ENCODE measurements at places on chromosomes 1 and 21.
A peak's percentile ranks its signal among the peaks of the same experiment; 100 is the strongest.

DNA sequence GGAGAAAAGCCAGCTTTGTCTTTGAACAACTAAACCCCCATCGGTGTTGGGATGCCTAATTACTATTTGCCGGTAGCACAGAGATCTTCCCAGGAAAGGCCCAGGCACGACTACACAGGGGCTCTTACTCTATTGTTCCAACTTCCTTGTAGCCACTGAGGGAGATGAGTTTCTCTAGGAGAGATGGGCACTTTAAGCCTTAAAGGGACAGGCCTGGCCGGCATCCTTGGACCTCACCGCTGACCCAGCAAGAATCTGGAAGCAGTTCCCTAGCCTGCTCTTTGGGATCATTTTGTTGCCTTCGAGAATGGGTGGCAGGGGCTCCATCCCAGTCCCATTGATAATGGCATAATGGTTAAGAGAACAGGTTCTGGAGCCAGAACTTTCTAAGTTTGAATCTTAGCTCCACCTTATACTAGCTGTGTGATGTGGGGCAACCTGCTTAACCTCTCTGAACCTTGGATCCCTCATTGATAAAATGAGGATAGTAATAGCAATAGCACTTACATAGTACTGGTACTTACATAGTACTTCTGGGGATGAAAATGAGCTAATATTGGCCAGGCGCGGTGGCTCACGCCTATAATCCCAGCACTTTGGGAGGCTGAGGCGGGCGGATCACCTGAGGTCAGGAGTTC, 239.1 kb upstream of the TMEM51 start:
- no peak for DNase-seq

GRCh38 chr1:205532026-205532898, 27.8 kb downstream of the CDK18 start:
- DNase-seq: no peak

DNA sequence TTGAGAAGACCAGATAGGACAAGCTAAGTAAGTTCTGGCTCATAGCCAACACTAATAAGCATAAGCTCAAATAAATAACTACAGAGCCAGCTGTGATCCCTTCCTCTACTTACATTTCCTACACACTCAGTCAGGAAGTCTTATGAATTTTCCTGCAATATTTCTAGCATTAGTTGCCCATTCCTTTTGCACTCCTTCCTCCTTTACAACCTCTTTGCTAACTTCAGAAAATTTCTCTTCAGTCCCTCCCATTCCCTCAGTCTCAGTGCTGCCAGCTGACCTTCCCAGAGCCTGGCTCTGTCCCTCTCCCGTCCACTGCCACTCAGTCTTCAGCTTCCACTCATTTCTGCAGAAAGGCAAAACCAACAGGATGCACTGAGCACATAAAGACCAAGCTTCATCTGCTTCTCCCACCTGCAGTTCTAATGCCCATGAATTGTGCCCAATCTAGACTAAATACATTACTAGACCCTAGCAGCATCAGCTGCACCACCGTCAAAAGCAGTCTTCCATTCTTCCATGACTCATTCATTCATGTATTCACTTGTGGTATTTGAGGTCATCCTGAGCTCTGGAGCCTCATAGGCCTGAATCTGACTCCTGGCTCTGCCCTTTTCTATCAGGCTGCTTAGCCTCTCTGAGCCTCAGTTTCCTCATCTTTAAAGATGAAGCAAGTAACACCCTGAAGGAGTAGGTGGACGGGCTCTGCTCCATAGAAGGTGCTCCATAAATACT, 54.6 kb upstream of the SIPA1L2 start:
- no peak for DNase-seq

- no peak for DNase-seq
These were observed 33.8 kb downstream of the NECAP2 start for GRCh38 chr1:16474166-16474800.

GRCh38 chr1:193312432-193312831, 126.0 kb upstream of the B3GALT2 start:
- DNase-seq: no peak

DNA sequence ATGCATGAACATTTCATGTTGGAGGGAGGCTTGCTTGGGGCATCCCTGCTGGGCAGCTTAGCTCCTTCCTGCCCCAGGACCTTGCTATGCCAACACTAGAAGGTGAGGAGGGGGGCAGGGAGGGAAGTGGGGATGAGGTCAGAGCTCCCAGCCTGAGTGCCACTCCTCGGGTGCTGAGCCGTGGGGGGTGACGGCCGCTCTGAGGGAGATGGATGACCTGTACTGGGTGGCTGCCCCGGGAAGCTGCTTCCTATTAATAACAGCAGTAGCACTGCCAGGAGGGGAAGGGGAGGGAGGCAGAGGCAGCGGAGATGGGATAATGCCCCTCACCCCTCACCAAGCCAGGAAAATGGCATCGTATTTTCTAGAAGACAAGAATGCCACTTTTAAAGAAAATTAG, 60.6 kb downstream of the UBIAD1 start:
- DNase-seq: no peak

DNA sequence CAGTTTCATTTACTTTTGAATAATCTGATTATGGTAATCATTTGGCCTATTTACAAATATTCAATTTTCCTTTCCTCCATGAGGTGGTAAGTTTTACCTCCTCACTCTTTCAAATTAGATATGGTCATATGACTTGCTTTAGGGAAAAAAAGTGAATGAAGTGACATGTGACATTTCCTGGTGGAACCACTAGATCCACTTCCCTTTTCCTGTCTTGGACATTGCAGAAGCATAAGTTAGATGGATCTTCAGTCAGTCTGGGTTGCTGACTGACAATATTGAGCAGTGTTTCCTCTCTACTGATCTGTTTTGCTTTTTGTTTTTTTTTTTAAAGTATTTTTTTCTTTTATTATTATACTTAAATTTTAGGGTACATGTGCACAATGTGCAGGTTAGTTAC, 481.1 kb upstream of the PTBP2 start:
- no peak for DNase-seq

- DNase-seq: no peak
These were observed 687 bp downstream of the TGFBR3 start for GRCh38 chr1:91885213-91885715.

- no peak for DNase-seq
These were observed 193.2 kb downstream of the TRABD2B start for GRCh38 chr1:47803815-47804501.

DNA sequence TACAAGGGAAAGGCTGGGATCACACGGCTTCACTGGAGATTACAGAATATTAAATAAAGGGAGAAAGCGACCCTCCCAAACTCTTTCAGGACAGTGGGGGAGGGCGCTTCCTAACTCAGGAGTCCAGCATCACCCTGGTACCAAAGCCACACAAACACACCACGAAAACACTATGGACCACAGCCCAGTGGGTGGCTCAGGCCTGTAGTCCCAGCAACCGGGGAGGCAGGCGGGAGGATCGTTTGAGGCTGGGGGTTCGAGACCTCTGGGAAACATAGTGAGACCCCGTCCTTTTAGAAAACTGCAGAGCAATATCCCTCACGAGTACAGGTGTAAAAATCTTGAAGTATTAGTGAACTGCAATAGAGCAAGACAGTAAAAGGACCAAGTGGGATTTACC, 16.0 kb downstream of the TRIM11 start:
- no peak for DNase-seq

GRCh38 chr1:154711416-154711815, 103.4 kb upstream of the ADAR start:
- DNase-seq: no peak

- DNase-seq: no peak
These were observed 28.3 kb upstream of the COL18A1 start for GRCh38 chr21:45376459-45377324.

DNA sequence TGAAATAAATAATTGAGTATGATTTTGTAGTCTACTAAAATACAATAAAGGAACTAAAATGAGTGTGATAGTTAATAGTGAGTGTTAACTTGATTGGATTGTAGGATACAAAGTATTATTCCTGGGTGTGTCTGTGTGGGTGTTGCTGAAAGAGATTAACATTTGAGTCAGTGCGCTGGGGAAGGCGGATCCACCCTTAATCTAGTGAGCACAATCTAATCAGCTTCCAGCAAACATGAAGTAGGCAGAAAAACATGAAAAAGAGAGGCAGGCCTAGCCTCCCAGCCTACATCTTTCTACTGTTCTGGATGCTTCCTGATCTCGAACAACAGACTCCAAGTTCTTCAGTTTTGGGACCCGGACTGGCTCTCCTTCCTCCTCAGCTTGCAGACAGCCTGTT, 1716.6 kb downstream of the MRPL39 start:
- DNase-seq: no peak

GRCh38 chr1:38990386-38990737, 714 bp upstream of the AKIRIN1 start:
- DNase-seq: no peak

DNA sequence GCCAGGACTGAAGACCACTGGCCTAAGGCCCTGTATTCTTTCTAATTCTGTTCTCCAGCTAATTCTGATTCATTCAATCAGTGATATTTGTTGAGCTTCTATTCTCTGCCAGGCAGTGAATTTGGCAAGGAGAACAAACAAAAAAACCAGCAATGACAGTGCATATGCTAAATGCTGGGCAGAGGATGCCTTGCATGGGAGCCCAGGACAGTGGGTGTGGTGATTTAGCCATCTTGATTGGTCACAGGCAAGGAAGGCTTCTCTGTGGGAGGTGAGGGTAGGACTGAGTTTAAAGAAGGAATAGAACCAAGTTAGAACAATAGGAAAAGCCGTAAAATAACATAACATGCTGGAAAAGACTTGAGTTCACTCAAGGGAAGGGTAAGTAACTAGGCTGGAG, 9.2 kb upstream of the CPT2 start:
- DNase-seq: no peak

DNA sequence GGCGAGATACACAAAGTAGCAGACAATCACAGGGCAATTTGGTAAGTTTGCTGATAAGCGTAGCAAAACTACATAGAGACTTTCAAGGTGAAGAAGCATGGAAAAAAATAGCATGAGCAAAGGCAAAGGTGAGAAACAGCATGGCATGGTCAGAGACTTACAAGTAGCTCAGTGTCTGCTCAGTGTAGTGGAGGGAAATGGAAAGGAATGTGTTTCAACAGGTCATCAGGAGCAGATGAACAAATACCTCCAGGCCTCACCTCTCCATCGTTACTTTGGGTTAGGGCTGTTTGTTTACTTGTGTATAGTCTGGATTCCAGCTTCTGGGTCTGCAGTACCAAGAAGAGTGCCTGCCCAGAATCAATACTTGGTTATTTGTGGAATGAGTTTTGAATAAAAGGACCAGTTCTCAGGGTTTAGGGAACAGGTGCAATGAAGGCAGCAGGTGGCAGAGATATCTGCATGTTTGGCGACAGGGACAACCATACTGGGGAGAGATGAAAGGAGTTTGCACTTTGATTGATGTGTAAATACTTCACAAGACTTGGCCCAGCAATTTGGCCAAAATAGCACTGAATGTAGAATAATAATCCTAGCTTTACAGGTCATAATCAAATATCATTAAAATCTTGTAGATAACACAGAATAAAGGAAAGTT, 97.0 kb upstream of the FGGY start:
- no peak for DNase-seq

GRCh38 chr1:36702963-36703362, 220.2 kb upstream of the CSF3R start:
- no peak for DNase-seq

GRCh38 chr1:88980870-88981269, 11.6 kb downstream of the KYAT3 start:
- DNase-seq: no peak

DNA sequence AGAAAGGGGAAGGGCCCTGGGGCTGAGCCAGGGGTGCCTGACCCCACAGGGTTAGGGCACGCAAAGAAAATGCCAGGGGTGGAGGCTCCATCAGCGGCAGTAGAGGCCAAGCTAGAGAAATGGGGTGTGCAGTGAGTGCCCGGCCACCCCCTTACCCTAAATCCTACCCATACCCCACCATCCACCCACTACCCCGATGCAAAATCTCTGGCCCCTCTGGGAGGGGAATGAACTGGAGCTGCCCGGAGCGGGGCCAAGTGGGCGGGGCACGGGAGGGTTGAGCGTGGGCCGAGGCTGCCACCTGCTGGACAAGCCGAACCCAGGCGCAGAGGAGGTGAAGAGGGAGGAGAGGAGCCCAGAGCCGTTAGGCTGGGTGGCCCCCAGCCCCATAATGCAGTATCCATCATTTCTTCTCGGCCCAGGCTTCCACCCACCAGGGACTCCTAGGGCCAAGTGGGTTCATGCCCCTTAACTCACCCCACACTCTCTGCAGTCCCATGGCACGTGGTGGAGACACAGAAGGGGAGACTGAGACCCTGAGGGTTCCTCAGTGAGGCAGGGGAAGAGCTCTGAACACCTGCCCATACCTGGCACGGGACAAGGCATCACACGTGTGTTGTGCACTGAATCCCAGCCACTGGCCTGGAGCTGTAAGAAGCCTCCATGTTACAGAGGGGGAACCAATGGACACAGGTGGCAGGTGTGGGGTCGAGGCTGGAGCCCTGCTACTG, 1.4 kb upstream of the C1QC start:
- DNase-seq: peak; percentile 61

- no peak for DNase-seq
These were observed 105.3 kb downstream of the BACH1 start for GRCh38 chr21:29403922-29404538.

DNA sequence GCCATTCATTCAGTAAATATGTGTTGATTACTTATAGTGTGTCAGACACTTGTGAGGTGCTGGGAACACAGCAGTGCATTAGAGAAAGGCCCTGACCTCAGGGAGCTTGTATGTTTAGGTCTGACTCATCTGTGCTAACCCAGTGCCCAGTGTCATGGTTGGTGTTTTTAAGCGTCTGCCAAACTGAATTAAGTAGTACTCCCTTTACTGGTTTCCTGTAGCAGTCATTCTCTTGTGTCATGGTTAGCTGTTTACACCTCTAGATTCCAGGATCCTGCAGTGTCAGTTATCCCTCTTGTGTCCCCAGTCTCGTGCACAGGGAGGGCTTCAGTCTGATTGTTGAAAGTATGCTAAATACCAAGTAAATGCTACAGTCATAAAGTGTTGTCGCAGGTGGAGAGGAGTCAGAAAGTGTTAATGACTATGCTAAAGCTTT, 14.2 kb downstream of the UCK2 start:
- DNase-seq: no peak

- no peak for DNase-seq
These were observed 207.5 kb downstream of the KCNT2 start for GRCh38 chr1:196400478-196401451.

- no peak for DNase-seq
These were observed 85.6 kb downstream of the RGS7 start for GRCh38 chr1:241271427-241271826.

GRCh38 chr1:15016526-15016925, 137.0 kb upstream of the TMEM51 start:
- no peak for DNase-seq

GRCh38 chr1:160164121-160164520, 12.7 kb downstream of the ATP1A4 start:
- no peak for DNase-seq

GRCh38 chr1:199295107-199295506, 656.3 kb downstream of the PTPRC start:
- no peak for DNase-seq
